Activated T-helper 17 cell treated with anti-CD3 and anti-CD28 coated beads, Interleukin-2, amount 50 U/mL, for 72 hours (primary cell): ENCODE measurements at places on chromosomes 7 and 10.

- ATAC-seq, result no peak
Measured at GRCh38 chr10:53005612-53006345, 233.2 kb upstream of the MBL2 start.

- no peak for ATAC-seq
Measured at GRCh38 chr10:84397735-84398144, 69.4 kb downstream of the CCSER2 start.

GRCh38 chr10:3631701-3632330 lies 153.2 kb downstream of the KLF6 start:
- ATAC-seq, result peak; percentile 40

DNA sequence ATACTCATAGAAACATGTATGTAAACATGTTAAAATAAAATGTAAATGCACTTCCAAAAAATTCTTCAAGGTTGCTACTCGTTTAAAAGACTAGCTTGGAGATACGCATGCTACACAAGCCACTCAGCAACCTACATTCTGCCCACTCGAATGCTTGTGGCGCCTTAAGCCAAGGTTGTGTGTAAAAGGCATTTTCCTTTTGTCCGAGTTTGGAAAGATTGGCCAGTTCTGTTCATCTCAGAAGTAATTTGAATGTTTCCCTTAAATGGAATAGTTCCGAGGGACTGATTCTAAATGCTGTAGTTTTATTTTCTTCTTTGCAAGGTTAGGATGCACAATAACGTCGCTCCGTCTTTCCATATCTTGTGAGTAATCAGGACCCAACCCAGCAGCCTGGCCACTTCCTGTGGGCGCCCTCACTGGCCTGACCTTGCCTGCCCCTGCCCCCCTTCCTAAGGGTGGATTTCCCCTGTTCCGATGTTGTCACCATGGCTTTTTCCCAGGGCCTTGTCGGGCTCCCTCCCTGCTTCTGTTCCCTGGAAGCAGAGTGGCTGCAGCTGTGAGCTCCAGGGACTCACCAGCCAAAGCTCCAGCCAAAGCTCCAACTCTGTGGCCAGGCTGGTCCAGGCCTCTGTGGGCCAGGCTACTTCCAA lies 70.6 kb downstream of the PTPRE start:
- peak; percentile 84 for ATAC-seq

GRCh38 chr10:81876253-81877077 lies 1.5 kb downstream of the NRG3 start:
- ATAC-seq, result no peak

DNA sequence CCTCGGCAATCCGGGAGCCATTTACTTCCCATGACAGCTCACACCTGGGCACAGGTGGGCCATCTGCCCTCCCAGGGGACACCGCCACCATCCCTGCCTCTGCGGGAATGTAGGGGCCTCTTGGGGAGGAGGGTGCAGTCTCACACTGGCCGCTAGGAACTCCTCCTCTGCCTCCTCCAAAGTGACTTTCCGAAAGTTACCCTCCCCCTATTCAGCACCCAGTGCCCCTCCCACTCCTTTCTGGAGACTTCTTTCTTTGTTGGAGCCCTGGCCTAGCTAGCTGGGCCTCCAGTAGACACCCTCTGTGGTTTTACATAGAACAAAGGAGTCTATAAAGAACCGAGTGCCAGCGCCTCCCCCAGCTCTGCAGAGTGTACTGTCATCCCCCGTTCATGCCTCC lies 45.8 kb upstream of the MNX1 start:
- ATAC-seq, result no peak

DNA sequence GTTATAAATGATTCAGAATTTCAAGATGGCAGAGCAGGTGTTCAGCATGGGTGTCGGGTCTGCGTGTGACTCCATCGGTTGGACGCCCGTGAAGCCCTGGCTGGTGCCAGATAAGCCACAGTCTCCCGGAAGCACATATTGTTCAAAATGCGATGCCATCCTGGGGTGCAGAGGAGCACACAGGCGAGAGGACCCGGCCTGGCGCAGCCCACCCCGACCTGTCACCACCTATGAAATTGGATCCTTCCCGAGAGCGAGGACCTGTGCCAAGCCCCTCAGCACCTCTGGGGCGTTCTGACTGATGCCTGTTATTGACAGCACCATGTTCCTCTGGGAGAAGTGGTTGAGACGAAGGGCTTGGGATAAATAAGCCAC lies 110.1 kb downstream of the ACTR3B start:
- no peak for ATAC-seq

- no peak for ATAC-seq
Measured at GRCh38 chr10:119776536-119776935, 50.7 kb downstream of the INPP5F start.

- no peak for ATAC-seq
Measured at GRCh38 chr7:139822855-139823254, 6.2 kb upstream of the TBXAS1 start.

- peak; percentile 35 for ATAC-seq
Measured at GRCh38 chr7:95867309-95867708, 95.0 kb downstream of the DYNC1I1 start.

- no peak for ATAC-seq
Measured at GRCh38 chr7:117949232-117949631, 76.0 kb upstream of the CTTNBP2 start.

GRCh38 chr10:101993651-101994200 lies 62.2 kb downstream of the ARMH3 start:
- no peak for ATAC-seq

GRCh38 chr7:7051206-7051877 lies 131.0 kb upstream of the C1GALT1 start:
- ATAC-seq, result no peak

- ATAC-seq, result no peak
Measured at GRCh38 chr10:43983856-43984271, 335.2 kb upstream of the ZNF32 start.

DNA sequence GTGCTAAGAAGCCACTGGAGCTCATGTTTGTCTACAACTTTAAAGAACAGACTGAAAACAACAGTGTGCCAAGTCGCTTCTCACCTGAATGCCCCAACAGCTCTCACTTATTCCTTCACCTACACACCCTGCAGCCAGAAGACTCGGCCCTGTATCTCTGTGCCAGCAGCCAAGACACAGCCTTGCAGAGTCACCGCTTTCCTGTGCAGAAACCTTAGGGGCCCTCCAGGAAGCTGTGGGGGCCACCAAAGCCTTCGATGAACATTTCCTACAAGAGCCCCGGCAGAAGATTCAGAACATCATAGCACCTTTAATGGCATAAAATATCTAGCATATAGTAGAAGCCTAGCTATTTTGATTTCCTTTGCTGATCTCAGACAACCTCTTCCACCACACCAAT lies 88.0 kb upstream of the PRSS58 start:
- ATAC-seq, result peak; percentile 30

DNA sequence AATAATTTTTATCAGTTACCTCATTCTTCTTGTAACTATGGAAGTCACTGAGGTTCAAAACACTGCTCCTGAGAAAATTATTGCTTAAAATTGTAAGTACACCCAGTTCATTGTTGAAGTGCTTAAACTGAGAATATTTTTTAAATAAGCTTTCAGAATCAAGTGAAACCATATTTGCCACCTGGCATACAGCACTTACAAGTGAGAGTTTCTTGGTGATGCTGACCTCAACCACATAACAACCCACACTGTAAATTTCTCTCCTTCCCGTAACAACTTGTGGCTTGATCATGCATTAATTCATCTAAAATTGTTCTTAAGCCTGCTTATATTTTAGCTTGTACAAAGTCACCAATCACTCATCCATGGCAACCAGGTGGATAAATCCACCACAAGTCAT lies 34.0 kb downstream of the IMMP2L start:
- no peak for ATAC-seq

- no peak for ATAC-seq
Measured at GRCh38 chr10:113022265-113022664, 72.2 kb downstream of the TCF7L2 start.

DNA sequence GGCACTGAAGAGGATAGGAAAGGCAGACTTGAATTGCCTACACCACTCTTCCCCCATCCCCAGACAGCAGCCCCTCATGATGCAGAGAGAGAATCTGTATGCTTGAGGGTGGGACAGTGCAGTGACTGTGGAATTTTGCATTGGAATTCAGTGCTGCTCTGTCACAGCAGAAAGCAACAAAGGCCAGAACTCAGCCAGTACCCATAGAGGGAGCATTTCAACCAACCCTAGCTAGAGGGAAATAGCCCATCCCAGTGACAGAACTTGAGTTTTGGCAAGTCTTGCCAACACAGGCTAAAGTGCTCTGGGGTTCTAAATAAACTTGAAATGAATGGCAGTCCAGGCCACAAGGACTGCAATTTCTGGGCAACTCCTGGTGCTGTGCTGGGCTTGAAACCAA lies 80.4 kb downstream of the TES start:
- no peak for ATAC-seq

GRCh38 chr7:79934727-79935126 lies 199.9 kb upstream of the GNAI1 start:
- no peak for ATAC-seq

DNA sequence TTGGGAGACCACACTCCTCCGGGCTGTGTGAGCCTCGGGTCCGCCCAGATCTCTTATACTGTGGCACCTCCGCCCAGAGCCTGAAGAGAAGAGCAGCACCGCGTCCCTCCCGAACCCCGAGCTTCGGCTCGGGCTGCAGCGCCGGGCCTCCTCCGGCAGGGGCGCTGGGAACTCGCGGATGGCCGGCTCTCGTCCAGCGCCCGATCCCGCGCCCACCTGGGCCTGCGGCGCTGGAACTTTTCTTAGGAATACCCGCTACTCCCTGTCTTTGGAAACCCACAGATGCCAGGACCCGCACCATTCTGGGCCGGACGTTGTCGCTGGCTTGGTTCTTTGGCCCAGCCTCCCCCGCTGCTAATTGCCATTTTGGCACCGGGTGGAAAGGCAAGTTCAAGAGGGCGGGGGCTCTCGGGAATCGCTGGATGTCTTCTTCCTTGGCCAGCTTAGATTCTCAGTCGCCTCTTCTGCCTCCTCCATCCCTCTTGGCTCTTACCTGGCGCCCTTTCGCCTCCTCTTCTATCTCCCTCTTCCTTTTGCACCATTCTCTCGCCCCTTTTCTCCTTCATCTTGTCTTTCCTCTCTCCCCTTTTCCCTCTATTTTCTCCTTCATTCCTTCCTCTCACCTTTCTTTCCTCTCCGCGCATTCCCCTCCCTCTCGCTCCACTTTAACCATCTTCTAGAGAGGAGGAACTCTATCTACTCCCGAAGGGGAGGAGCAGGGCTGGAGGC lies 2.1 kb upstream of the SORCS3 start:
- ATAC-seq, result no peak

DNA sequence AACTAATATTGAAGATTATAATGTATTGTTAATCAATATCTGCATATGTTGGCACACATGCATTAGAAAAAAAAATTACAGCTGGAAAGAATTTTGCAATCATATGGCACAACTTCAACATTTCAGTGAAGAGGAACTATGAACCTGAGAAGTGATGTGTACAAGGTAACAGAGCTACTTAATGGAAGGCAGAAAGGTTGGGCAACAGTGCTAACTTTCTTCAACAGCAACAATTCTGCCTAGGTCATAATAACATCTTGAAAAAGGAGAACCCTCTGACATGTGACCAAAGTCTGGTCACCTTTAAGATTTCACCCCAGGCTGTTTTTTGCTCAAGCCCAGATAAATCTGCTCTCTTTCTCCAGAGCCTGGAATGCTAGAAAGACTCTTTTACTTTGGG lies 47.9 kb upstream of the SKAP2 start:
- ATAC-seq, result no peak

DNA sequence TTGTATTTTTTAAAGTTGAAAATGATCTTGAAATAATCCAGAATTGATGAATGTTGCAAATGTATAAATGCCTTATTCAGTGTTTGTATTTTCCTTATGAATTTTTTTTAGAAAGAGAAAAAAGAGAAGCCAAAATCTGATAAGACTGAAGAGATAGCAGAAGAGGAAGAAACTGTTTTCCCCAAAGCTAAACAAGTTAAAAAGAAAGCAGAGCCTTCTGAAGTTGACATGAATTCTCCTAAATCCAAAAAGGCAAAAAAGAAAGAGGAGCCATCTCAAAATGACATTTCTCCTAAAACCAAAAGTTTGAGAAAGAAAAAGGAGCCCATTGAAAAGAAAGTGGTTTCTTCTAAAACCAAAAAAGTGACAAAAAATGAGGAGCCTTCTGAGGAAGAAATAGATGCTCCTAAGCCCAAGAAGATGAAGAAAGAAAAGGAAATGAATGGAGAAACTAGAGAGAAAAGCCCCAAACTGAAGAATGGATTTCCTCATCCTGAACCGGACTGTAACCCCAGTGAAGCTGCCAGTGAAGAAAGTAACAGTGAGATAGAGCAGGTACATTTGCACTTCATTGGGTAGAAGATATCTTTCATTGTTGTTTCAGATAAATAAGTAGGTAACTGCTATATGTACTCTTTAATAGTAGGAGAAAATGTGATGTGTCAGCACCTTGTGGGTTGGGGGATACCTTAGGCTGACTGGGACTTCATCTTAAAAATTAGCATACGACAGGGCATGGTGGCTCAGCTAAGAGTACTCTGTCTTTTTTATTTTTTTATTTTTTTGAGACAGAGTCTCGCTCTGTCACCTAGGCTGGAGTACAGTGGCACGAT lies 3.9 kb downstream of the DDX21 start:
- no peak for ATAC-seq

DNA sequence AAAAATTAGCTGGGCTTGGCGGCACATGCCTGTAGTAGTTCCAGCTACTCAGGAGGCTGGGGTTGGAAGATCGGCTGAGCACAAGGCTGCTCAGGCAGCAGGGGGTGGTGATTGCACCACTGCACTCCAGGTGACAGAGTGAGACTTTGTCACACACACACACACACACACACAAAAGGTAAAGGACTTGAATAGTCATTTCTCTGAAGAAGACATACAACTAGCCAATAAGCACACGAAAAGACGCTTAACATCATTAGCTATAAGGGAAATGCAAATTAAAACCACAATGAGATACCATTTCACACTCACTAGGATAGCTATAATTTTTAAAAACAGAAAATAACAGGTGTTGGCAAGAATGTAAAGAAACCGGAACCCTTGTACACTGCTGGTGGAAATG lies 48.6 kb downstream of the HIP1 start:
- no peak for ATAC-seq

DNA sequence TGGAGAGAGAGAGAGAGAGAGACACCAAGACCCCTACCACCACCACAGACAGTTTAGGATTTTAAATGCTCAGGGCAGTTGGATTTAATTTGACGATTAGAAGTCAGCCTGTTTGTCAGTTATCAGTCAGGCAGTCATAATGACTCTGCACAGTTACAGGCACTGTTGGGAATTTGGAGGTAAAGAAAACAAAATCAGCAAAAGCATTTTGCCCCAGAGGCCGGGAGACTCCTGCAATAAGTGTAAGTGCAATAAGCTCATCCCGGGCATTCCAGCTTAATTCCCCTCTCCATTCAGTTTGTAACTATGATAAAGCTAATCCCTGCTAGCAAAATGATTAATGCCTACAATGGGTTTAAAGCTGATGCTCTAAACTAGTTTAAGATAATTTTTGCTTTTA lies 13.5 kb downstream of the SEMA3C start:
- no peak for ATAC-seq

- ATAC-seq, result no peak
Measured at GRCh38 chr7:98884416-98884815, 6.1 kb downstream of the TRRAP start.

- no peak for ATAC-seq
Measured at GRCh38 chr7:101586078-101586905, 42.8 kb downstream of the MYL10 start.

- ATAC-seq, result no peak
Measured at GRCh38 chr7:4556868-4557793, 125.0 kb upstream of the FOXK1 start.

GRCh38 chr7:73606801-73607691 lies 17.3 kb downstream of the MLXIPL start:
- ATAC-seq, result peak; percentile 72

GRCh38 chr10:99582255-99582770 lies 37.9 kb downstream of the SLC25A28 start:
- ATAC-seq, result no peak

GRCh38 chr7:158590181-158590530 lies 2.5 kb upstream of the PTPRN2 start:
- no peak for ATAC-seq
